ENCODE measurements at places on chromosomes 4 and X.

DNA sequence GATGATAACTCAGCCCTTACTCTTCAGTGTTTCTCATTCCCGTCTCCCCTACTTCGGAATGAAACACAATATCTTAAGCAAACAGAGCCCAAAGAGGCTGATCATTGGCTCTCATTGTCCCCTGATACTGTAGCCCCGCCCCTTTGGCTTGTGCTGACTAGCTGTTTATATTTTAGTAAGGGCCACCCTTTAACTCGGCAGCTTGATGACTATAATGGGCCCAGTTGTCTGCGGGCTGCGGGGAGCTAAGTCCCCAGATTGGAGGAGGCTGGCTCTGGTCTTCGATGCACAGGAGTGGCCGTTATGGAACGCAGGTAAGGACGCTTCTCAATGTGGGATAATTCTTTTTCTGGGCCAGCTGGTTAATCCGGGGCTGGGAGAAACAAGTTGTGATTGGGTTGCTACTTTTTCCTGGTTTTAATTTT lies at the start of gene TRIM2:
Gene TRIM2, plus strand, starts transcription at position 197 of the 425 bp plus-strand sequence. Its CDS starts 88 bp downstream, at position 285.
- DNase-seq: no peak

DNA sequence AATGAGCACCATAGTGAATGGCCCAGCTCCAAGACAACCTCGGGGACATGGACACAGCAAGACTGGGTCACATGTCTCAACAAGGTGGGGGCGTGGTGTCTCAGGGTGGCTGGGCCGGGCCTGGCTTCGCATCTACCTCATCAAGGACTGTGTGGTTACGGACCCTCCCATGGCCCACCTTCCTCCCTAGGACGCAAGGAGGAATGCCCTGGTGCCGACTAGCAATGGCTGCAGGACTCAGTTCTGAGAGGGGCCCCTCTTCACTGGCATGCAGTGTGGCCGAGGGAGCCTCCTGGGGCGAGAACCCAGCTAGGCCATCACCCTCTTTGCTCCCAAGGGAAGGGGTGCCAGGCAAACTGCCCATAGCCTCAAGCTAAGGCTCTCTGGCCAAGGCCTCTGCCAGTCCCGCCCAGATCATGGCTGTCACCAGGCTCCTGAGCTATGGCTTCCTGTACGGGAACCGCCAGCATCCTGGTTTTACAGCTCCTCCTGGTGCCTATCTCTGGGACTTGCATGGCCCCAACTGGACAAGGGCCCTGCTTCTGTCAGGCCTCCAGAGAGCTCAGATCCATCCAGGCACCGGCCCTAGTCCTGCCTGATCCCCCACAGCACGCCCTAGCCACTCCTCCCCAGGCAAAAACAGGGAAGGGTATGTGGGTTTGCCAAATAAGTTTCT lies 218.0 kb upstream of the AGTR2 start:
- no peak for DNase-seq

DNA sequence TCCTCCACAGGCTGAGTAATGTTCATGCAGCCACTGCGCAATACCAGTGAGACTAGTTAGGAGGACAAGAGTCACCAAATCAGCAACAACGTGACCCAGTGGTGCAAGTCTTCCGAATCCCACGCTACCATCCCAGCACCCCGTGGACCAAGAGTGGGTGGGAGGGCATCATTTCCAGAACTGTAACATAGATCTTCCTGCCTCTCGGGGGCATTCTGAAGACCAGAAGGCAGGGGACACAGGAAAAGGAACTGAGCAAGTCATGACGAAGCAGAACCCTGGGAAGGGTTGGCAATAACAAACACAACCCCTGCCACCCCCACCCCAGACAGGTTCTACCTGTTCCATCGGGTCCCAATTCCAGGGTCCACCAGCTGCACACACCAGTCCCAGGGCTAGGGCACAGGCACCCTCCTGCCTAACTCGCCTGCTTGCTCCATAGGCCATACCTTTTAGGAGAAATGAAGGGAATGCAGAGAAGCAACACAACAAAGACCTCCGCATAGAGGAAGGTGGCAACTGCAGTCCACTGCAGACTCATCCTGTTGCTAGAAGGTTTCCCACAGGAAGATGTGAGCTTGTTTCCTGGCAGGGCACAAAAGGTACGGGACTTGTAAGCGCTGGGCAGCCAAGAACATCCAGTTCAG lies 1.4 kb downstream of the BCAP31 start:
- no peak for DNase-seq

- no peak for DNase-seq
Observed at GRCh38 chrX:150088042-150088441, 149.8 kb upstream of the EOLA2 start.

- no peak for DNase-seq
Observed at GRCh38 chr4:25592736-25593135, 62.9 kb upstream of the SLC34A2 start.

DNA sequence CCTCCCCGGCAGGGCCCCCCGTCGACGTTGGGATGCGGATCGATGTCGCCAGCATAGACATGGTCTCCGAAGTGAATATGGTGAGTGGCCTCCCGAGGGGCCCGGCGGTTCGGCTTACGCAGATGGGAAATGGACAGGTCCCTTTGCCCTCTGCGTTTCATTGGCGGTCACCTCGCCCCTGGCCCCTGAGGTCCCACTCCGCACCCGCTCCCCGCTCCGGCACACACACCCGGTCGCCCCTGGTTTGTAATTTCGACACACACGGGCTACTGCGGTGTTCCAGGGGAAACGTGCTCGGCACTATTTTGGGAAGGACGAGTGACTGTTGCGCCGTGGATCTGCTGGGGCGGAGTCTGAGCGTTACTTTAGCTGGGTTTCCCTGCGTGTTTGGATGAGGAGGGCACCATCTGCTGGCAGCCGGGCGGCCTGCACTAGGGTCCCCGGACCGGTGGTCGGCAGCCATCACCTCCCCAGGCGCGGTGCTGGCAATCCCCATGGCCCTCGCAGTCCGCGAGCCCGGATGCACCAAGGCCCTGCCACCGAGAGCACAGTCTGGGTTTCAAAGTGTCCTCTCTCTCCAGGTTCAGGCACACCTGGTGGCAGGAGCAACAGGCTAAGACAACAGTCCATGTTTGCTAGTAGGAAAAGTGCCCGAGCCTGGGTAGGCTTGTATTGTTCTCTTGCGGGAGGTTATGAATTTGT lies 1.2 kb downstream of the GABRB1 start:
- no peak for DNase-seq

DNA sequence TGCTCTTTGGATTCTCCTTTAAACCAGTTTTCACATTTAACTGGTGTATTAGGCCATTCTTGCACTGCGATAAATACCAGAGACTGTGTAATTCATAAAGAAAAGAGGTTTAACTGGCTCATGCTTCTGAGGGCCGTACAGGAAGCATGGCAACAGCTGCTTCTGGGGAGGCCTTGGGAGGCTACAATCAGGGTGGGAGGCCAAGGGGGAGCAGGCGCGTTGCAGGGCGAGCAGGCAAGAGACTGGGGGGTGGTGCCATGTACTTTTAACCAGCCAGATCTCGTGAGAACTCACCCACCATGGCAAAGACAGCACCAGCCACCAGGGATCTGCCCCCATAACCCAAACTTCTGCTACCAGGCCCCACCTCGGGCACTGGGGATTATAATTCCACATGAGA lies 38.1 kb downstream of the RNF212 start:
- no peak for DNase-seq

GRCh38 chr4:123672987-123673386 lies 276.4 kb downstream of the SPRY1 start:
- DNase-seq: no peak

GRCh38 chrX:105116486-105116885 lies 104.0 kb downstream of the TEX13A start:
- no peak for DNase-seq
